Muscle of arm (tissue), 14 donors: ENCODE measurements at places on chromosomes 5 and 9. TPM values are rescaled to one million over a fixed set of nuclear protein-coding genes. Genes with fewer than 3 reads are reported as not detected.

Gene GM2A
- polyA plus RNA-seq, result 25.8 TPM

- no peak for DNase-seq
These were observed 99.2 kb downstream of the PHF2 start for GRCh38 chr9:93675336-93676150.

- DNase-seq, result no peak
These were observed 8.2 kb upstream of the CD180 start for GRCh38 chr5:67204821-67205220.

DNA sequence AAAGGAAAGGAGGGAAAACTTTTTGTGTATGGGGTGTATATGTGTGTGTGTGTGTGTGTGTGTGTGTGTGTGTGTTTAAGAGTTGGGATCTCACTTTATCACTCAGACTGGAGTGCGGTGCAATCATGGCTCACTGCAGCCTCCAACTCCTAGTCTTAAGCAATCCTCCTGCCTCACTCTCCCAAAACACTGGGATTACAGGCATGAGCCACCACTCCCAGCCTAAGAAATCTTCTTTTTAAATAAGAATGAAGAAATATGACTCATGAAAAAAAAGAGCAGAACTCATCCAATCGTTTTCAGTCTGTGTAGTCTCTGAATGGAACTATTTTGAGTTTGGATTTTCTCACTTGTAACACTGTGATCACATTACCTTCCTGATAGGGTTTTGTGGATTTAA lies 601.5 kb downstream of the ACTL7B start:
- no peak for DNase-seq

GRCh38 chr9:114016101-114016500 lies 62.0 kb downstream of the AMBP start:
- DNase-seq, result no peak
